Peyer's patch (tissue), 4 donors: ENCODE measurements at places on chromosomes 6 and 20. TPM values are rescaled to one million over a fixed set of nuclear protein-coding genes. Genes with fewer than 3 reads are reported as not detected.

MCUR1 gene
- total RNA-seq, result 37.0 TPM

SPTLC3 gene
- 19.0 TPM for total RNA-seq

DNA sequence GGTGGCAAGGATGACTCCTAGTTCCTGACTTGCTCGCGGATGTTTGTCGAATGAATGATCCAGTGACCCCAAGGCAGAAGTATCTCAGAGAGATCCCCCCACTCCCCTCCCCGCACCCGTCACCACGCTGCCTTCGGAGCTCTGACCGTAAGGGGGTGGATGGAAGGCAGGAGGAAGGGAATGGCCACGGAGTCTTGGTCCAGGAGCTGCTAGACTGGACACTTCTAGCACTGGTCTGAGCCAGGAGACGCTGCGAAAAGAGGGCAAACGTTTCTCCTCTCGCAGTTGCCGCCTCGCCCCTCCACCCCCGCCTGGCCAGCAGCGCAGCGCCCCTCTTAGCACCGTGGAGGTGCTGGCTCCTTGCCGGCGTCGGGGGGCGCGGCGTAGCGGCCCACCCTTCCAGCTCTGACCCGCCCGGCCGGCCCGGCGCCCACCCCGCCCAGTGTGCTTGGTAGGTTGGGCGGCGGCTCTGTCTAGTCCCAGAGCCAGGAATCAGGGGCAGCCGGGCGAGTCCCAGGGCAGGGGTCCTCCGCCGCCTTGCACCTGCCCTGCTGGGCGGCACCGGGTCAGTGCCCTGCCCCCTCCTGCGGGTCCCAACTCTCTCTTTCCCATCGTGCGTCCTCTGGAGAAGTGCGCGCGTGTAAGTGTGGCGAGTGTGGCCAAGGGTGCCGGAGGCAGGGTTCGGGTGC is 2.4 kb upstream of the DBNDD2 start:
- DNase-seq, result peak; percentile 58

DNA sequence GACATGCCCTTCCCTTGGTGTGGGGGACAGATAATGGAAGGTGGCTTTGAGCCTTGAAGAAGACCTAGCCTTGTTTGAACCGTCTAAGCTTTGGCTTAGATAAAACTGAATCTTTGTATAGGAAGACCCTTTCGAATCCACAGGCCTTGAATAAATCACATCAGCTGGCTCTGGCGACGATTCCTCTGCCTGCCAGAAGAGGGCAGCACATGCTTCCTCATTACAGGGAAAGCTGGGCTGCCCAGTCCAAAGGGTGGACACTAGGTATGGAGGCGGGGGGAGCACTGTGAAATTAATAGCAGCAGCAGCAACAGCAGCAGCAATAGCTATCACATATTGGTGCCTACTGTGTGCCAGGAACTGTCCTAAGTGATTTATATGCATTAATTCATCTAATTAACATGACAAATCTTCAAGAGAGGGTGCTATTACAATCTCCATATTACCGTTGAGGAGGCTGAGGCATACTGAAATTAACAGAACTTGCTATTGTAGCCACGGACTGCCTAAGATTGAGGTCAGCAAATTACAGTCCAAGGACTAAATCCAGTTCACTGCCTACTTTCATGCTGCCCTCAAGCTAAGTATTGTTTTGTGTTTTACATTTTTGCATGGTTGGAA is 85.1 kb downstream of the CLIC5 start:
- peak; percentile 73 for DNase-seq

GRCh38 chr6:1336246-1336843 is 24.4 kb downstream of the FOXQ1 start:
- peak; percentile 51 for DNase-seq

GRCh38 chr20:19916531-19917485 is 100.4 kb upstream of the NAA20 start:
- DNase-seq, result no peak

DNA sequence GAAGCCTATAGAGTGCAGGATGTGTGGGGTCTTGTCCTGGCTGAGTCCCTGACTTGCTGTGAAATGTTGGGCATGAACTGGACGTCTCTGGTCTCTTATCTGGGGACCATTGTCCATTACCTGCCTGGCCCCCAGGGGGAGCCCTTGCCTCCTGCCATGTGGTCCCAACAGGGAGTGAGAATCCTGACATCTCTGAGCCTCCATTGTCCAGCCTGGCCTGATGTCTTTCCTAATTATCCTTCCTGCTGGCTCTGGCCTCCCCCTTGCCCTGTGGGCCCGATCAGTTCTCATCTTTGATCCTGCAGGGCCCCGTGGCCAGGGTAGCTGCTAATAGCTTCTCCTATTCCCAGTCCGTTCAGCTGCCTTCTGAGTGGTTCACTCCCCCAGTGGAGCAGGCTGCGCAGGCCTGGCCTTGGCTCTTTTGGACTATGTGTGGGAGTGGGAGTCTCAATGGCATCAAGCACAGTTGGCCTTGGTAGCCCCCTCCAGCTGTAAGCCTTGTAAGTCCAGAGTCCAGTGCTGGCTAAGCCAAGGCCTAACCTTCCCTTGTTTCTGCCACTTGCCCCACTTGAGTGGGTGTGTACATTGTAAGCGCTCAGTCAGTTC is 77.9 kb upstream of the RALY start:
- peak; percentile 44 for DNase-seq

DNA sequence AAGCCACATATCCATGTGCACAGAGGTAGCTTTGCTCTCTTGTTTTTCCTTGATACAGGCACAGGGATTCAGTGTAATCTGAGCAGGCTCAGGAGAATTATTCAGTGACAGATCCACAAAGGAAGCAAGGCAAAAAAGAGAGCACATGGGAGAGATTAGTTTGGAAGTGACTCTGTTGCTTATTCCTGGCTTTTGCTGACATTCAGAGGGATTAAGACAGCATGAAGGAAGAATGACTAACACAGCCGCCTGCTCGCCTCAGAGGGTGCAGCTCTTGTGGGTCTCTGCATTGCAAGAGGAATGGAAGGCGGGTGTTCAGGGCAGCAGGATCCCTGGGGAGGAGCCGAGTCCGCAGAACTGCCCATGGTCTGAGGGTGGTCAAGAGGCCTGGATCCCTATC is 203.4 kb upstream of the KCNQ5 start:
- no peak for DNase-seq

ADGRF5 gene
- total RNA-seq, result 5.0 TPM

DEFB124 gene
- not detected for total RNA-seq

- DNase-seq, result no peak
Measured at GRCh38 chr6:73746787-73747186, 50.8 kb downstream of the CD109 start.
